Transverse colon (tissue), 4 donors: ENCODE measurements at places on chromosomes 5 and 9. TPM values are rescaled to one million over a fixed set of nuclear protein-coding genes. Genes with fewer than 3 reads are reported as not detected.

DNA sequence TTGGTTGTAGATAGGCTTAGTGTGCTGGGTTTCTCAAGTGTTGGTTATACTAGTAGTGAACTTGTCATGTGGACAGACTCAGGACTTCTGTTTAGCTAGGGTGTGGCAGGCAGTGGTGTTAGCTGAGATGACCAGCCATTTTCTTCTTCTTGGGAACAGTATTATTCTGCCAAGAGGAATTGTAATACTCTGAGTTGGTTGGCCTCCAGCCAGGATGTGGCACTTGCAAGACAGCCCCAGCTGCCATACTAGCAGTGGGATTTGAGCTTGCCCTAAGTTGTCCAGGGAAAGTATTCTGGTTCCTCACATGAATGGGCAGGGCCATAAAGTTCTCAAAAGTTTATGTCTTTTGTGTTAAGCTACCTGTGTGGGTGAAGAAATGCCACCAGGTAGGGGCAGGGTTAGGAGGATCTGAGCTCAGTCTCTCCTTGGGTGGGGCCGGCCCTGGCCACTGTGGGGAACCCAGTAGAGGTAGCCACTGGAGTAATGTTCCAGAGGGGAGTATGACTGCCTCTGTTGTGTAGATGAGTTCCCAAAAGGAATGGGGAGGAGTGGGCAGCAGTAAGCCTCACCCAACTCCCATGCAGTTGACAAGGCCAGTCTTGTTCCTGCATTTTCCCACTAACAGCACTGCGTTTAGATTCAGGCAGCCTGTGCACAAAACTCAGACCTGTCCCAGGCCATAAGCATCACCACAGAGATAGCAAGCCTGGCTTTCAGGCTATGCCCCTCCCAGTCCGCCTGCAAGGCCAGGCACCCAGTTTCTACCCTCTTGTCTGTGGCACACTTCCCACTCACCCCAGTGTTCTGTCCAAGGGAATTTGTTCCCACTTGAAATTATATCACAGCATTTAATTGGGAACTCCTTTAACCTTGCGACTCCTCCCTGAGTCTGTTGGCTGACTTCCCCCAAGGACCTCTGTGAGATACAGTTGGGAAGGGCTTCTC lies 250.7 kb downstream of the ANXA1 start:
- no peaks in the 10 kb centered on the region for H3K36me3 ChIP-seq
- H3K4me1 ChIP-seq = no peaks in the 10 kb centered on the region
- no peaks in the 10 kb centered on the region for H3K27me3 ChIP-seq
- no peak overlapping the region for H3K4me3 ChIP-seq
- DNase-seq = no peak

GRCh38 chr5:8135742-8136141 lies 266.8 kb downstream of the MTRR start:
- no peaks in the 10 kb centered on the region for H3K27me3 ChIP-seq
- H3K27ac ChIP-seq = peak overlapping the region; percentile 22
- H3K36me3 ChIP-seq = no peaks in the 10 kb centered on the region
- no peak overlapping the region for H3K4me3 ChIP-seq
- DNase-seq = no peak

DNA sequence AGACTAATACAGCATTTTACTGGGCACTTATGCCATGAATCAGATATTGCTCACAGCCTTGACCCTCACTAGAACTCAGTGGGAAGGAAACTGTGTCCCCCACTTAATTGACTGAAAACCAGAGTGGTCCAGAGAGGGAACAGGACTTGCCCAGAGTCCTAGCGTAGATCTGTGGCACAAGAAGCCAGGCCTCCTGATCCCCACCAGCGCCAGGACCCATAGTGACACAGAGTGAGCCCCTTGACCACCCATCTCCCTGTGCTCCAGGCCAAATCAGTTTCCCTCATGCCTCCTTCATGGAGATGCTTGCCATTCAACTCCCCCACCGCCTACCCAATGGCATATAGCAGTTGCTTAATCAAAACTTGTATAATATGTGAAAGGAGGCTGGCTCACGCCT lies 8.3 kb downstream of the KIF12 start:
- H3K36me3 ChIP-seq = no peaks in the 10 kb centered on the region
- no peak overlapping the region for H3K4me3 ChIP-seq
- H3K4me1 ChIP-seq = no peaks in the 10 kb centered on the region
- DNase-seq = no peak
- no peaks in the 10 kb centered on the region for H3K27me3 ChIP-seq
- H3K27ac ChIP-seq = no peak overlapping the region

DNA sequence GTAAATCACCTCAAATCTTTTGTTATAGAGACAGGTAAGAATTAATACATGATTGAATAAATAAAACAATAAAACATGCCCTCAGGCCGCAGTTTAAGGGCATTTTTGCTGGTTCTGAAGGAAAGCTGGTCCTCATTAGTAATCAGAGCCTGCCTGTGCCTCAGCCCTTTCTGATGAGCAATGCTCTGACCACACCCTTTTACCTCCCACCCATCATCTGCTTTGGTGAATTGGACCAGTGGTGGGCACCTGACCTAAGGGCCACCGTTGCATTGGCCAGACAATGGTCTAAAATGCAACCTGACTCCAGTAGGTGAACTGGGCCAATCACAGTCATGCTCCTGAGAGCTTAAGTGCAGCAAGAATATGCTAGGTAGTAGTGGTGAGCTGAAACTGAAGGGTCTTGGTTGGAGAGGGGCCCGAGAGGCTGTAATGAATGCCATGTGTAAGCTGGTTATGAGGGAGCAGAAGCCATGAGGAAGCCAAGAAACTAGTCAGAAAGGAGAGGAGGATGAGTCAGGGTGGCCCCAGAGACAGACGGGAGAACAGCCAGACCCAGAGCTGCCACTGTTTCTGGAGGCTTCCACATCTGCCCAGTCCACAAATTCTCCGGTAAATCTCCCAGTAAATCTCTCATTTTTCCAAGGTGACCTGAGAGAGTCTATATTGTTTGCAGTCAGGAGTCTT lies 45.5 kb upstream of the ZSWIM6 start:
- H3K4me3 ChIP-seq = no peak overlapping the region
- H3K27ac ChIP-seq = no peak overlapping the region
- no peak for DNase-seq
- peaks cover 20% of the 10 kb centered on the region for H3K4me1 ChIP-seq
- H3K36me3 ChIP-seq = no peaks in the 10 kb centered on the region
- no peaks in the 10 kb centered on the region for H3K27me3 ChIP-seq

DNA sequence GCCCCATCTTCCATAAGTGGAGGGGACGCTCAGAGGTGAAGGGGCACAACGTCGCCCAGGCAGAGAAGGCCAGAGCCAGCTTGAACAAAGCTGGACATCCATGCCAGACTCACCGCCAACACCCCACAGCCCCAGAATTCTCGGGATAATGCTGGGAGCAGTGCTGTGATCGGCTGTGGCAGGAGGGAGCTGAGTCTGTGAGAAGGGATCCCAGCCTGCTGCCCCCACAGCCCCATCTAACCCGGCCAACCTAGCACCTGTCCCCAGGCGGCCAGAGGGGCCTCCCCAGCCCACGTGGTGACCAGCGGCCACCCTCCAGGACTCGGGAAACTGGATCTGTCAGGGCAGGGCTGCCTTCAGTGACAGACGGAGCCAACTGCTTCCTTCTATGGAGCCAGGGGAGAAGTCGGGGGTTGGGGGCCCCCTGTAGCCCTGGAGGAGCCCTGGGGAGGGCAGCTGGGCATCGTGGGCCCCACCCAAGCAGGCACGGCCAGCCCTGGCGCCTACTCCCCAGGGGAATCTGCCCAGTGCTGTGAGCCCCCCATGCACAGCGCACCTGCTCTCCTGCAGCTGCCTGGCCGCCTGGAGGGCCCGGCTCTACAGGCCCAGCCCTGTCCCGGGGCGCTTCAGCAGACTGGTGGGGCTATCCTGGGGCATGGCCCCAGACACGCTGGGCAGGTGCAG lies 6.0 kb downstream of the BRD3 start:
- no peaks in the 10 kb centered on the region for H3K36me3 ChIP-seq
- no peak overlapping the region for H3K27ac ChIP-seq
- no peak for DNase-seq
- H3K27me3 ChIP-seq = no peaks in the 10 kb centered on the region
- H3K4me3 ChIP-seq = no peak overlapping the region

GRCh38 chr9:116276651-116277121 lies 123.1 kb downstream of the PAPPA start:
- no peak overlapping the region for H3K4me3 ChIP-seq
- H3K27me3 ChIP-seq = no peaks in the 10 kb centered on the region
- H3K36me3 ChIP-seq = no peaks in the 10 kb centered on the region
- no peaks in the 10 kb centered on the region for H3K4me1 ChIP-seq

GRCh38 chr5:50874306-50875001 lies 208.0 kb downstream of the PARP8 start:
- H3K36me3 ChIP-seq = no peaks in the 10 kb centered on the region
- H3K4me3 ChIP-seq = no peak overlapping the region
- no peak overlapping the region for H3K27ac ChIP-seq
- no peaks in the 10 kb centered on the region for H3K27me3 ChIP-seq
- no peaks in the 10 kb centered on the region for H3K4me1 ChIP-seq

- H3K36me3 ChIP-seq = no peaks in the 10 kb centered on the region
- no peak overlapping the region for H3K4me3 ChIP-seq
- H3K4me1 ChIP-seq = no peaks in the 10 kb centered on the region
- no peaks in the 10 kb centered on the region for H3K27me3 ChIP-seq
- no peak overlapping the region for H3K27ac ChIP-seq
Observed at GRCh38 chr5:83253720-83254119, 176.4 kb downstream of the XRCC4 start.

DNA sequence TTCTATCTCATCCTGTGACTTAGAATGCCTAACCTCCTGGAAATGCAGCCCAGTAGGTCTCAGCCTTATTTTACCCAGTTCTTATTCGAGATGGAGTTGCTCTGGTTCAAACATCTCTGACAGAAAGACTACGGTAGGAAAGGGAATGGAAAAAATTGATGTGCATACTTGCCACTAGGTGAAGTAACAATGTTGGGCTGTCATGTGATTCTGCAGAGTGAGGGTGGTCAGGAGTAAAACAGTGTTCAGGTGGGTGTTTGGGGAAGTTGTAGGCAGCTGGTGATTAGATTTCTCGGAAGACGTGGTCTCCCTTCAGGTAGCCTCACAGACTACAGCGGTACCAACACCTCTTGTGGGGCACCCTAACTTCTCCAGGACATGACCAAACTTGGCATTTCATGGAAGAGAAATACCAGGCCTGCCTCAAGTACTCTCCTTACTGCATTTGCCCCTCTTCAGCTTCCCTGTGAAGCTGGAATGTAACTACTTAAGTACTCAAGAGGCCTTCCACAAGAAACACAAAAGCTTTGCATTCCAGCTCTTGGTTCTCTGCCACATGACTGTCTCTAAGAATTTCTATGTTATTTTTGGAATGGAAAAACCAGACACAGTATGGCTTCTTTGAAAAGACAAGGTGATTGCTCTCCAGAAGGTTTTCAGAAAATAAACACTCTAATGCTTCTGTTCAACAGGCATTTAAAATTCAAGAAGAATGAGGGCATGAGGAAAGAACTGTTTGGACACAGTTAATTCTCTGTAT lies 17.4 kb upstream of the ENTREP1 start:
- no peaks in the 10 kb centered on the region for H3K4me1 ChIP-seq
- no peak for DNase-seq
- no peaks in the 10 kb centered on the region for H3K27me3 ChIP-seq
- H3K27ac ChIP-seq = no peak overlapping the region
- no peak overlapping the region for H3K4me3 ChIP-seq

- H3K4me3 ChIP-seq = no peak overlapping the region
- H3K4me1 ChIP-seq = no peaks in the 10 kb centered on the region
- H3K27me3 ChIP-seq = no peaks in the 10 kb centered on the region
- no peak overlapping the region for H3K27ac ChIP-seq
- no peaks in the 10 kb centered on the region for H3K36me3 ChIP-seq
Observed at GRCh38 chr5:174141398-174141797, 95.9 kb downstream of the NSG2 start.

DNA sequence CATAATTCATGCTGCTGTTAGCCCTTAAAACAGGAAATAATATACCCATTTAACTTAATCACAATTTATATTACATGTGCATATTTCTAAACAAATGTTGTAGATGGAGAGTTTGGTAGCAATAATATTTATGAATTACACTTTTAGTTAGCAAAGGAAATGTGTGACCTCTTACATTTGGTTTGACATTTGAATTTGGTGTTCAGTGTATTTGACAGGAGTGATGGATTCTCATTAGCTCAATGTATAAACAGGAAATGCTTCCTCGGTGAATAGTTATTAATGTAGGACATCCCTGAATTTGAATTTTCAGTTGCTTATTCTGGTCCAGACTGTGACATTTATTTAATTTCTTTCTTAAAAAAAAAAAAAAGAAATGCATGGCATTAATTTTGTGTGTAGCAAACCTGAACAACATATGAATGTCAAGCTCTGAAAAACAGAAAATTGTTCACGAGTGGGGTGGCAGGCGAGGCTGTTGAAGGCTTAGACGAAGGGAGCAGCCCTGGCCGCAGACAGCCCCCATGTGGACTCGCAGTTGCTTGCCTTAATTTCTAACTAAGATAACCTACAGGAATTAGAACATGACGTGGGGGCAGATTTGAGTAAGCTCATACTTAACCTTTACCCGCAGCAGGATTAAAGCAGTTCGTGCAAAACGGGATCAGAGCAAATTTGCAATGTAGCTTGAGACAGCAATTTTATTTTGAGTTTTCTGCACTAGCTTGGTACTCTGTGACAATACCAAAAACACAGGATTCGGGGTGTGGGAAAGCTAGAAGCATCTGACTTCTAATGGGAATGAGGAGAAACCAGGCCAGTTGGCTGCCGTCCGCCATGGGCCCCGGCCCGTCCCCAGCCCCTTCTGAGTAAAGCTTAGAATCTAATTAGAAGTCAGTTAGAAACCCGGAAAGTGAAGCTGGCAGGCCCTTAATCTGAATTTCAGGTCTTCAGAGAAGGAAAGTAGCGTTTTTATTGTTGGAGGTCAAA lies 134.3 kb downstream of the MACROH2A1 start:
- no peaks in the 10 kb centered on the region for H3K36me3 ChIP-seq
- no peaks in the 10 kb centered on the region for H3K4me1 ChIP-seq
- DNase-seq = no peak
- H3K27ac ChIP-seq = peak overlapping the region; percentile 44

GRCh38 chr9:80491086-80491696 lies 919.4 kb downstream of the TLE4 start:
- H3K27me3 ChIP-seq = no peaks in the 10 kb centered on the region
- H3K27ac ChIP-seq = no peak overlapping the region
- H3K4me3 ChIP-seq = no peak overlapping the region
- H3K4me1 ChIP-seq = no peaks in the 10 kb centered on the region
- H3K36me3 ChIP-seq = no peaks in the 10 kb centered on the region

- DNase-seq = no peak
- H3K36me3 ChIP-seq = no peaks in the 10 kb centered on the region
- peaks cover 32% of the 10 kb centered on the region for H3K4me1 ChIP-seq
Observed at GRCh38 chr5:142865631-142866030, 95.5 kb downstream of the ARHGAP26 start.

- H3K27me3 ChIP-seq = no peaks in the 10 kb centered on the region
- peak; percentile 86 for DNase-seq
- no peak overlapping the region for H3K27ac ChIP-seq
- H3K4me3 ChIP-seq = no peak overlapping the region
- no peaks in the 10 kb centered on the region for H3K36me3 ChIP-seq
Observed at GRCh38 chr9:107340920-107341632, 58.0 kb downstream of the RAD23B start.

CXCL14 gene
- 31.0 TPM for total RNA-seq

GDNF gene
- total RNA-seq = 2.4 TPM

AQP3 gene
- total RNA-seq = 11.6 TPM

ISOC1 gene
- total RNA-seq = 35.1 TPM

CD74 gene
- total RNA-seq = 451 TPM

SMIM32 gene
- 12.1 TPM for total RNA-seq

NACC2 gene
- 22.2 TPM for total RNA-seq

OR1K1 gene
- not detected for total RNA-seq

CDO1 gene
- total RNA-seq = not detected

PTPN3 gene
- total RNA-seq = 27.0 TPM
